NCI-H1092 (cell line): ENCODE measurements at places on chromosomes 4 and X.
A peak's percentile ranks its signal among the peaks of the same experiment; 100 is the strongest.

DNA sequence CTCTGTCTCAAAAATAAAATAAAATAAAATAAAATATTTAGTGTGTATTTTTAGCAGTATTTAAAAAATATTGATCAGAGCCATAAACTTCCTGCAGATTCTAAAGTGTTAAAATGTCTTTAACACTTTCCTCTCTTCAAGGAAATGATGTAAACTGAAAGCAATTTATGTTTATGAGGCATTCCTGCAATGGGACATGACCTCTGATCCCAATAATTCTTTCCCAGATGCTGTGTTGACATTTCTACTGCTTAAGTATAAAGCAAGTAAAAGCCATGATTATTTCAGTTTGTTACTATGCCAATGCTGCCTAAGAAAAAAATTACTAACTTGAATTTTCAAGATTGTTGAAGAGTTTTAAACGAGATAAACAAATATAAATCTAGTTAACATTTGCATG lies 29.0 kb downstream of the COQ2 start:
- DNase-seq, result no peak

GRCh38 chrX:63739885-63740284 lies 45.1 kb downstream of the ARHGEF9 start:
- no peak for DNase-seq

DNA sequence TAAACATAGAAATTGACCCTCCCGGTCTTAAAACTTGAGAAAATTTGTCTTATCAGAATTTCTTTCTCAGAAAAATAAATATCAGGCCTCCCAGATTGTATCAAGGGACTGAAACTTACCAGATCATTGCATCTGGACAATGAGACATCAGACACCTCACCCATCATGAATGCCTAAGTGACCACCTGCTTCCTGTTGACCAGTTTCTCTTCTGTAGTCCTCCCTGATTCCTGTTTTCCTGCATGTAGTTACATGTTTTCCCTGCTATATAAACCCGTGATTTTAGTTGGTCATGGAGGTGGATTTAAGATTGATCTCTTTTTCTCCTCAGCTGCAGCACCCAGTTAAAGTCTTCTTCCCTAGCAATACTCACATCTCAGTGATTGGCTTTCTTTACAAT lies 548.1 kb downstream of the PPP4R3C start:
- no peak for DNase-seq

- DNase-seq, result no peak
Measured at GRCh38 chr4:93751411-93751810, 77.1 kb upstream of the ATOH1 start.

DNA sequence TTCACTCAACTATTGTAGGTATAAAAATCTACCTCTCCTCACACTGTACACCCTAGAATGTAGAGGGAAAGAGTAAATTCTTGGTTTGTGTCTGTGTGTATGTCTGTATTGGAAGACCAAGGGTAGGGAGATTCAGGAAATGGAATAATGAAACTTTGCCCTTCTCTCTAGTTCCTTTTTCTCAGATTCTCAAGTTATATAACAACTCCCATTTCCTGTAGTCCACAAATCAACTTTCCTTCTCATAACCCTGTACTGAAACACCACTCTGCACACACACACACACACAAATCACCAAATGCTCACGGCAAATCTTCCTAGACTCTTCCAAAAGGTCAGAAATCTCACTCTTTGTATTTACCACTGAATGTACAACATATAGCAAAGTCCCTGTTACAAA lies 824.5 kb upstream of the DIAPH2 start:
- no peak for DNase-seq

DNA sequence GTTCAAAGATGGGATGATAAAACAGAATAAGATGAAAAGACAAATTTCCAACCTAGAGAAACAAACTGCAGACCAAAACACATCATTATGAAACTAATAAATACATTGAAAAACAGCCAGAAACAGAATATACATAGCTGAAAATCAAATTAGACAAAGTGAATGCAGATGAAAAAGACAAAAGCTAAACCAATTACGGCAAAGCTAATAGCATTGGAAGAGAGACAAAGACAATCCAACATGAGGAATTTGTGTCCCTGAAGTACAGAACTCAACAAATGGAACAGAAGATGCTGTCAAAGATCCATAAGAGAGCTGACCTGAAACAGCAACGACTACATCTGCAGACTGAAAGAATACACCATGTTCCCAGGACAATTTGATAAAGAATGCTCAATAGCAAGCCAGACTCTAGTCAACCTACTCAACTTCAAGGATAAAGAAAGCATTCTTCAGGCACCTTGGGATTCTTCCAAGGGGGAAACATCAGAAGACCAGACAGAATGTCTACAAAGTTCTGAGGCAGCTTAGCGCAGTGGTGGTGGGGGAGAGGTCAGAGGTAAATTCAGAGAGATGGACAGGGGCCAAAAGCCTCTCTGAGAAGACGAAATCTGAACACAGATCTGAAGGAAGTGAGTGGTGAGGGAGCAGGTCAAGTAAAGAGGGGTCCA lies 27.4 kb upstream of the IRAK1 start:
- DNase-seq, result no peak

- DNase-seq, result no peak
Measured at GRCh38 chrX:86711531-86712180, 563.4 kb downstream of the DACH2 start.

DNA sequence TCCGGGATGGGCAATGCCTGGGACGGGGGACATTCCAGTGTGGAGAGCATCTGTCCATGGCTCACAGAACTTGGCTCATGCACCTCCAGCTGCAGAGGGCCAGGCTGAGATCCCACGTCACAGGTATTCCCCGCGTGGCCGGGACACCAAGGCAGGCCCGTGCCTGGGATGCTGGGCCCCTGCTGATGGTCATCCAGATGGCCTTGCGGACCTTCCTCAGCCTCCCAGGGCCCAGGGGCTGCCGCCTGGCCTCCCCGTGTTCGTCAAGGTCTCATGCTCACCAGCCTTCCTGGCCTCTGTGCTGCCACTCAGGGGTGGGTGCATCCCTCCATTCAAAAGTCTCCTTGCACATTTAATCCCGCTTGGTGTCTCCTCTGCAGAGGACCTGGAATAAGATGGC lies 40.9 kb upstream of the LRPAP1 start:
- DNase-seq, result no peak

DNA sequence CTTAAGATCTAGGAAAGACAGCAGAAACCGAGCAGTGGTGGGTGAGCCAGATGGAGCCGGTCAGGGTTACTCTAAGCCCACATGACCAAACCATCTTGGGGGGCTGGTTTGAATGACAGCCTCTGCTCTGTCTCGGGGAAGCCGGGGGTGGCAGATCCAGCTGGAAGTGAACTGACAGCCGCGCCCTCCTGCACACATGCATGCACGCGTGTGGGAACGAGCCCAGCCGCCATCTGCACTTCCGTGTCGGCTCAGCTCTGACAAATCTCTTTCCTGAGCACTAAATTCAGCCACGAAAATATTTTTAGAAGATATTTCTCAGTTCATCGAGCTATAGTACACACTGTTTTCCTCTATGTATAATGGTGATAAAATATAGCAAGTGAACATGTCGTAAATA lies 115.5 kb downstream of the DCTD start:
- no peak for DNase-seq

DNA sequence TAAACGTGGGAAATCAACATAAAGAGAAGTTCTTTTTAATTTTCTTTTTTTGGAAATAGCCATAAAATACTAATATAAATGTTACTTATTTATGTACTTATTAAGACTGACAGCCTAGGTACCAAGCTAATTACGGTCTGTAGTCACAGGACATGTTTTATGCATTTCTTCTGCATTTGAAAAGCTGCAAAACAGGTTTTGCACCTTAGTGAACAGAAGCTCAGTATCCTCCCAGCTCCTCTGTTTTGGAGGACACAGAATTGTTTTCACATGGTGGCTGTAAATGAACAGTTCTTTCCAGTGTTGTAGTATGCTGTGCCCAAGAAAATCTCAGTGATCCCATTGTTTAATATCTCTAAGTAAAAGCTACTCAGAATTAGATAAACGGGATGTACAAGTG lies 1788.0 kb upstream of the TENM3 start:
- DNase-seq, result no peak

DNA sequence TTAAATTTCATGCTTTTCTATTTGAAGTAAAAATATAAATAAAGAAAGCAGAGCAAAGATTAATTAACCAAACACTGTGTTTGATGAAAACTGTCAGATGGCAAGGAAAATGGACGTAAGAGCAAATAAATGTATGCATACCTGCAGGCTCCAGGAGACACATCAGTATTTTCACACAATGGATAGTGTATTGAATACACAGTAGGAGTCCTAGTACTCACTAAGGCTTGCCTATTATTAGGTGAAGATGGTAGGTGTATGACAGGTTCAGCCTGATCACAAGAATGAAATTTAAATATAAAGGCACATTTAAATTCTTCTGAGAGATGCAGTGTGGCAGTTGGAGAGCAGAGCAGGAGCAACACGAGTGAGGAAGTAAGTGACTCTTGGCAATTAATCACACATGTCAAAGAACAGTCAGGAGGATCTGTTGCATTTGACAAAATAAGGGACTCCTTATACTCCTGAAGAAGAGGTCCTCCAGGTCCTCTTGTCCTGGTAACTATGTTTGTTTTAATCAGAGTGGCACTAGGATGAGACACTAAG lies 106.0 kb upstream of the NDST4 start:
- DNase-seq, result no peak

DNA sequence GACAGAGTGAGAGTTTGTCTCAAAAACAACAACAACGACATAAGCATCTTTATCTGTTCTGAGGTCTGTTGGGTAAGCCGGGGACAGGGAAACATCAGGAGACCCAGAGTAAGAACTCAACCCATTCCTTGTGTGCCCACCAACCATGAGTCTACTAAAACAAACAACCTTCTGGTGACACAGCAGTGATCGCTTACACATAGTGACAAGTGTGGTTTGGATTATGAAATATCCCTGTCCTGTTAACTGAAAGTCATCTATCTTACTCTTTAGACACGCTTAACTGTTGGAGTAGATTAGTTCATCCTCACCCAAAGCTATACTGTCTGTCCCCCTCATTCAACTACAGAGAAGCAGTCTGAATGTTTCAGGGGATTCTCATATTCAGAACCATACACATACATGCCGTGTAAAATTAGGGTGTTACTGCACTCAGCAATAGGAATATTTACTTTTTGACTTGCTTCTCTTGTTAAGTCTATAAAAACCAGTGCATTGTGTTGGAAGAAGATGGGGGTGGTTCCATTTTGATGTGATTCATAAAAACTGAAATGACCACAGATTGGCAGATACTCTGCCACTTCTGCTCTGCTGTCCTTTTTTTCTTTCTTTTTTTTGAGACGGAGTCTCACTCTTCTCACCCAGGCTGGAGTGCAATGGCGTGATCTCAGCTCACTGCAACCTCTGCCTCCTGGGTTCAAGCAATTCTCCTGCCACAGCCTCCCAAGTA lies 27.4 kb downstream of the PHKA2 start:
- DNase-seq, result no peak

DNA sequence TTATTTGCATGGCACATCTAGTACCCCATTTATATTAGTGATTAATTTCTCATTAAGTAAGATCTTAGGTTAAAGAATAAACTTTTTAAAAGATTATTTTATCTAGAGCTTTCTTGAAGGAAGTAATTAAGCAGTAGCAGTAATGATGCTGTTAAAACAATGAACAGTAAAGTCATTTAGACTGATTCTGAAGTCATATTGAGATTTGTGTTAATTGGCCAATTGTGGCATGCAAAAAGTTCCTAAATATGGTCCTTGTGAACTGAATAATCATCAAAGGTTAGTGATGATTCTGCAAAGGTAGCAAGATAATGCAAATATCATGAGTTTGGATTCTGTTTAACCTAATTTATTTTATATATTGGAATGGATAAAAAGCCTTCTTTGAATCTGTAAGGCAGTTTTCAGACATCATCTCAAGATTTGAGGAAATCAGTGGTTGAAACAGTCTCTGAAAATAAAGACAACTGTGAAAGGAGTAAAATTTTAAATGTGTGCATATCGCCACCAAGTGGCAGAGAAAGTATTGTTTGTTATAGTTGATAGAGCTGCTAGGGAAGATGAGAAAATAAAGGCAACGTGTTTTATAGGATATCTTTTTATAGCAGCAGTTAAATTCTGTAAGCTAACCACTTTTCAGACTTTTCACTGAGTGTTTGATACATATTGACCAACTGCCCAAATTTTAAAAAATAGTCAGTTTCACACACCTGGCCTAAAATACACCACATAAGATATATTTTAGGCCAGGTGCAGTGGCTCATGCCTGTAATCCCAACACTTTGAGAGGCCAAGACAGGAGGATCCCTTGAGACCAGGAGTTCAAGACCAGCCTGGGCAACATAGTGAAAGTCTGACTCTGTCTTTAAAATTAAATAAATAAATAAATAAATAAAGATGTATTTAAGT lies 79.6 kb downstream of the CCKAR start:
- peak; percentile 31 for DNase-seq

GRCh38 chr4:96347582-96347981 lies 507.7 kb downstream of the PDHA2 start:
- no peak for DNase-seq

- no peak for DNase-seq
Measured at GRCh38 chrX:114952696-114953095, 64.7 kb downstream of the IL13RA2 start.

DNA sequence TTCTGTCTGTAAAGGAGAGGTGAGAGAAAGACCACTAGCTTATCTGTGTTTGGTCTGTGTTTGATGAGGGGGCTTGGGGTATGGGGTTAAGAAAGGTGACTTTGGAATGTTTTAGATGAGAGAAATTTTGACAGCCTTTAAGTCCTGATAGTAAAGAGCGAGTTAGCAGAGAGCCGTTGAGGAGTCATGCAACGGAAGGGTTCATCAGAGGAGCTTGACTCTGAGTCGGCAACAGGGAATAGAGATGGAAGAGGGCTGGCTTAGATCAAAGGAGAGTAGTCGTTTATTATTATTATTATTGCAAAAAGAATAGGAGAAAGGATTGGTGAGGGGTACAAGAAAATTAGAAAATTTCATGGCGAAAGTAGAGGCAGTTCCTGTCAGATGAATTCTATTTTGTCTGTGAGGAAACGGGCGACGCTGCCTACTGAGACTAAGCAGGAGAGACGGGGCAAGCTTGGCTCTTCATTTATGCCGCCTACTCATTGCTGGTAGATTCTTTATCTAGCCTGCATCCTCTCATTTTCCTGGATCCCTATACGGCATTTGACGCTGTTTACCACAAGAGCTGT lies 473 bp upstream of the VAMP7 start:
- no peak for DNase-seq

GRCh38 chr4:78684325-78685079 lies 91.6 kb upstream of the BMP2K start:
- DNase-seq, result no peak

- no peak for DNase-seq
Measured at GRCh38 chrX:136862546-136862945, 18.0 kb downstream of the RBMX start.
